ENCODE measurements at places on chromosomes 4 and X. TPM values are rescaled to one million over a fixed set of nuclear protein-coding genes. Genes with fewer than 3 reads are reported as not detected.

Gene STBD1
- 49.3 TPM for total RNA-seq

Gene ITM2A
- total RNA-seq: 45.5 TPM

Gene GAGE12E
- not detected for total RNA-seq

Gene UGT8
- total RNA-seq: not detected

Gene ADH1C
- 102 TPM for total RNA-seq

Gene SEC24B
- total RNA-seq: 34.8 TPM

Gene FAM193A
- total RNA-seq: 20.7 TPM

Gene RNF128
- not detected for total RNA-seq

Gene YIPF6
- total RNA-seq: 31.2 TPM

Gene PWWP3B
- 6.1 TPM for total RNA-seq

Gene TCEAL7
- 2.0 TPM for total RNA-seq

Gene GUCY1B1
- total RNA-seq: 7.9 TPM

Gene GEMIN8
- 26.7 TPM for total RNA-seq

Gene CNGA1
- total RNA-seq: 1.1 TPM

Gene KDM6A
- 41.3 TPM for total RNA-seq

Gene SASH3
- 26.7 TPM for total RNA-seq

Gene APLN
- total RNA-seq: 3.1 TPM

Gene GABRE
- total RNA-seq: 306 TPM

Gene PRMT9
- 6.9 TPM for total RNA-seq

Gene RAB40AL
- 2.0 TPM for total RNA-seq

Gene SPANXN1
- not detected for total RNA-seq

Gene STPG2
- total RNA-seq: not detected

Gene CHRDL1
- total RNA-seq: 211 TPM

Measured in omental fat pad (tissue), 4 donors.